Activated T-cell treated with anti-CD3 and anti-CD28 coated beads for 48 hours (primary cell): ENCODE measurements at places on chromosomes 6 and 20.

DNA sequence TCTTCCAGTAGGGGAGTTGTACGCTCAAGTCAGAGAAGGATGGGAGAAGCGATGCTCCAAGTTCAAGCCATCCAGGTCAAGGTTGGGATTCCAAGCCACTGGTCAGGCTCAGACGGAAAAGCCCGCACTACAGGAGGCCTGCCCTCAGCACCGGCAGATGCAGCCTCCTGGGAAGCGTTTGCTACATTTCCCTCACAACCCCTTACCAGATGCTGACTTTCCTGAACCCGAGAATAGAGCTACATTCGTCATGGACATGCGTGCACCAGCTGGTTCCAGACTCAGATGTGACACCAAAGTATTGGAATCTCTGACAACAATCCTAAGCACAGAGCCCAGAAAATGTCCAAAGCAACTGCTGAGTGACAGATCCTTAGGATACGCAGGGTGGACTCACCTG lies 174.8 kb downstream of the SASH1 start:
- DNase-seq: no peak

DNA sequence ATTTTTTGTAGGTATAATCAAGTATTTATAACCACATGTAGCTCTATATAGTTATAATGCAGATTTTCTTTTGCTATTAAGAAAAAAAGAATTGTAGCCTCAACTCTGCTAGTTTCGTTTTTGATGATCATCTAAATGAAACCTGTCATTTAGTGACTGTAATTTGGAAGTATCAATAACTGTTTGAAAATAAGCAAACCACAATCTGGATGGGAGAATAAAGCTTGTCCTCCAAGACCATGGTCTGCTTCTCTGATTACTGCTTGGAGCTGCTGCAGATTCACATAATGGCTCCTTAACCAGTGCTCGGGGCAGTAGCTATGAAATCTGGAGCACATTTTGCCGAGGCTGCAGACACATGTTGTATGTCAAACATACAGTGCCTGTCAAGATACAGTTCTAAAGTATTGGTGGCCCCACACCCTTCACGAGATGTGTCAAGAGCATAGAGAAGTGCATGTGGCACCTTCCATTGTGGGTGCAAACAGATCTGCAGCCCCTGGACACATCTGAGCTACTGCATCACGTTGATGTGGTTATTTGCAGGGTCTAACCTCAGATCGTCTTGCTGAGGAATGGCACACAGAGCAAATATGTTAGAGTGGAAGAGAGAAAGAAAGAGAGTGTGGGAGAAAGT lies 255.7 kb upstream of the SUPT3H start:
- DNase-seq: no peak

DNA sequence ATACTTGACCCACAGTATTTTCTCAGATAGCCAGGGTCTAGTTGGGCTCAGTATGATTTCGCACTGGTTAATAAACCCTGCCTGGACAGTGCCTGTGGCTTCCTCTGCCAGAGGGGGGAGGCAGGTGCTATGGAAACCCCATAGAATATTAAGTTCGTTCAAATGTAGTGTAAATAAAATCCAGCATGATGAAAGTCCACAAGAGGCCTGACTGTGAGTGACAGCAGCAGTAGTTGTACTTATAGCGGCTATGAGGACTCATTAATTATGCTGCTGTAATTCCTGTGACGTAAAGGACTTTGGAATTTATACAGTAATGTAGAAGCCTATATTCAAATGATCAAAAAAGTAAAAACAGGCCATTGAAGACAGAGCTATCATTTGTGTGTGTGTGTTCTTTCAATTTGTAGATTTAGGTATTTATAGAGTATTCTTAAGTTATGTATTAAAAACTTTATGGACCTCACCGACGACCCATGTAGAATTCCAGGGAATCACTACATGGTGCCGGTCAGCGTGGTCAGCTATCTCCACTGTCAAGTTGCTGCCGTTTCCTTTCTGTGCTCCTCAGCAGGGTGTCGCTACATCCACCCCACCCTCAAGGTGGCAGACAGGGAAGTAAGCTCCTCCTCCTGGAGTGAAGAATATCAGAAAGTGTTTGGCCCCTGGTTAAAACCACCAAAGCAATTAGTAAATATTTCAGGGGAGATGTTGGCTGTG lies 10.0 kb downstream of the PYGB start:
- DNase-seq: no peak

GRCh38 chr6:45199554-45199953 lies 128.6 kb upstream of the RUNX2 start:
- DNase-seq: no peak

DNA sequence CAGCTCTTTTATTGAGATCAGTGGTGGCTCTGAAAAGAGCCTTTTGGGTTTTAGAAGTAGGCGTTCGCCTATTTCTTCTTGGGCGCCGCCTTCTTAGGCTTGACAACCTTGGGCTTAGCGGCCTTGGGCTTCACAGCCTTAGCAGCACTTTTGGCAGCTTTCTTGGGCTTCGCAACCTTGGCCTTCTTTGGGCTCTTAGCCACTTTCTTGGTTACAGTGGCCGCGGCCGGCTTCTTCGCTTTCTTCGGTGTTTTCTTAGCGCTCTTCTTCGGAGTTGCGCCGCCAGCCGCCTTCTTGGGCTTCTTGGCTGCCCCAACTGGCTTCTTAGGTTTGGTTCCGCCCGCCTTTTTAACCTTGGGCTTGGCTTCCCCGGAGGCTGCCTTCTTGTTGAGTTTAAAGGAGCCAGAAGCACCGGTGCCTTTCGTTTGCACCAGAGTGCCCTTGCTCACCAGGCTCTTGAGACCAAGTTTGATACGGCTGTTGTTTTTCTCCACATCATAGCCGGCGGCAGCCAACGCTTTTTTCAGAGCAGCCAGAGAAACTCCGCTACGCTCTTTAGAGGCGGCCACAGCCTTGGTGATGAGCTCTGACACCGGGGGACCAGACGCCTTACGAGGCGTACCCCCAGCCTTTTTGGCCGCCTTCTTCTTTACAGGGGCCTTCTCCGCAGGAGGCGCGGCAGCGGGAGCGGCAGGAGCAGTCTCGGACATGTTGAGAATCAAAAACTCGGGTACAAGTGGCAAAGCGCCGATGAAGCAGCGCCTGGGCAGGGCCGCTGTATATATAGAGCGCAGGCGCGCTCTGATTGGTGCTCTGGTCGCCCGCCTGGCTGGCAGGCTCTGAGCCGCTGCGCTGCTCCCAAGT lies 31.3 kb upstream of the HFE start:
- peak; percentile 86 for DNase-seq

GRCh38 chr6:85421972-85422371 lies 27.9 kb upstream of the NT5E start:
- DNase-seq: no peak
